ENCODE measurements at places on chromosomes 12 and 14.

DNA sequence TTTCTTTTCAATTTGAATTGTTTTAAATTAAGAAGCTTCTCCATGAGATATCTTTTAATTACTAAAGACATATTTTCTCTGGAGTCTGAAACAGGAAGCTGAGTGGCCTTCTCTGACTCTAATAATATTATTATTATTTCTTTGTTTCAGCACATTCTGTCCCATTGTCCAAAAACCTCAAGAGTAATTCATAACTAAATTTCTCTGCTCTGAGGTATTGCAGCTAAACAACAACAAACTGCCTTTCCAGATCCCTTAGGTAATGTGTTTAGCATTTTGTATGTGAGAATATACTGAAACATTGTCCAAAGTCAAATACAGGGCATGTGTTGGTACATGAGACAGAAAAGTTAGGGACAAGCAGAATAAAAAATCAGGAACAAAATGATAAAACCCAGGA, 199.0 kb upstream of the FAR2 start:
- no peak for DNase-seq

- DNase-seq, result no peak
These were observed 2.0 kb upstream of the GALC start for GRCh38 chr14:87994974-87995373.

DNA sequence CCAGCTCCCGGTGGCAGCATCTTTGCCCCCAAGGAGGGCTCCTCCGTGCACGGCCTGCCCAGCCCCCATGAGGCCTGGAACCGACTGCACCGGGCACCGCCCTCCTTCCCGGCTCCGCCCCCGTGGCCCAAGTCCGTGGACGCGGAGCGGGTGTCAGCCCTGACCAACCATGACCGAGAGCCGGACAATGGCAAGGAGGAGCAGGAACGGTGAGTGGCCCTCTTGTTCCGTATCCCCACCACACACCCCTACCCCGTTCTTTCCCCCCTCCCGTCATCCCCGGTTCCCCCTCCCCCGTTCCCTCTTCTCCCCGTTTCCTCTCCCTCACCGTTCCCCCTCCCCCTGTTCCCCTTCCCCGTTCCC, 28.3 kb downstream of the LRCOL1 start:
- no peak for DNase-seq

GRCh38 chr14:32011225-32011624, 65.9 kb upstream of the ARHGAP5 start:
- no peak for DNase-seq

DNA sequence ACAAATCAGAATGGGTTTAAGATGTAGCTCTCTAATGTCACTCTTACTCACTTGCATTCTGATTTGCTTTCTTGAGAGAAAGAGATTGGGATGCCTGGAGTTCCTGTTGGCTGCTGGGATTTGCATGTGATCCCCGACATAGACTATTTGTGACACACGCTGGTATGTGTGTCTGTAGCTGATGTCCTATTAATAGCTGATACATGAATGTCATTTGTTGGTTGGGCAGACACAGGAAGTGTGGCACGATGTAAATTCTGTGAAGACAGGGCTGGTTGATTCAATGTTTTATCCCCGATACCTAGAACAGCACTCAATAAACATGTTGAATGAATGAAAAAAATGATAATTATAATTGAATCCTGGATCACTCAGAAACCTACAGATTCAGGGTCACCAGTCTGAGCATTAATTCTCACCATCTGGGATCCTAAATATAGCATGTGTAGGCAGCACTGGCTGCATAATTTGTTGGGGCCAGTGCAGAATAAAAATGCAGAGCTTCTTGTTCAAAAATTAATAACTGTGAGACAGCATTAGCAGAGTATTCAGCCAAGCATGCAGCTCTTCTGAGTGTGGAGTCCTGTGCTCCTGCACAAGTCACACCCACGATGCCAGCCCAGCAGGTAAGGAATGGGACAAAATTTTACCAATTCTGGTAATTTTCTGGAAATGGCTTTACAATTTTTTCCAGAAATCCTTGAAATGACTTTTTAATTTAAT, 35.5 kb upstream of the SOCS2 start:
- no peak for DNase-seq

DNA sequence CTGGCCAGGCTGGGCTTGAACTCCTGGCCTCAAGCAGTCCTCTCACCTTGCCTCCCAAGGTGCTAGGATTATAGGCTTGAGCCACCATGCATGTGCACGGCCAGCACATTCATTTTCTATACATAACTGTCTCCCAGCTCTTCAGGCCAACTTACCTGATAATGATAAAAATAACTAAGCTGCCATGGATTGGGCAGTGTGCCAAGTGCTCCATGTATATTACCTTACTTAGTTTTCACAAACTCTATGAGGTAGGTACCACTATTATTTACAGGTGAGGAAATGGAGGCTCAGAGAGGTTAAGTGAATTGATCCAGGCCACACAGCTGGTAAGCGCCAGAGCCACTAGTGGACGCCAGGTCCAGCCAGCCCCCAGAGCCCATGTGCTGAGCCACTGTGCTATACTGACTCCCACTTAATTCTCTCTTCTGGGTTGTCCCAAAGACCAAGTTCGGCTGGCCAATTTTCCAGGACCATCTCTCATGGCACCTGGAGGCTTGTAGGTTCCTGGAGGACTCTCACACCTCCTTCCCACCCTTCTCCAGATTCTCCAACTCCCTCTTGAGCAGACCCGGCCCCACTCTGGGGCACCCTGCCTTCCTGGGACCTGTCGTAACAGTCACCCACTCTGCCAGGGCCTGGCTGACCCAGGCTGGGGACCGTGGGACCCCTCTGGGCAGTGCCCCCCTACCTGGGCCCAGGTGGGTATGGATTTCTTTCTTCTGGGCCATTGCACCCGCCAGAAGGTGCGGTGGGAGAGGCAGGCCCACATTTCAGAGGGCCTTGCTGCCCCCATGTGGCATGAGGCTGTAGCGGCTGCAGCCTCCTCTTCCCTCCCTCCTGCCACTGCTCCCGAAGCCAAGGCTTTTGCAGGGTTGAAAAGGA, 30.2 kb upstream of the CIPC start:
- DNase-seq, result no peak

- no peak for DNase-seq
These were observed 8.8 kb upstream of the IFI27 start for GRCh38 chr14:94101748-94102147.

All from retinal pigment epithelial cell (primary cell).